ENCODE measurements at places on chromosomes 2 and 18.
A peak's percentile ranks its signal among the peaks of the same experiment; 100 is the strongest.

- no peak for DNase-seq
Measured at GRCh38 chr2:25159949-25160348, 8.4 kb downstream of the POMC start.

- DNase-seq = peak; percentile 52
Measured at GRCh38 chr18:25457601-25458000, 105.6 kb upstream of the ZNF521 start.

DNA sequence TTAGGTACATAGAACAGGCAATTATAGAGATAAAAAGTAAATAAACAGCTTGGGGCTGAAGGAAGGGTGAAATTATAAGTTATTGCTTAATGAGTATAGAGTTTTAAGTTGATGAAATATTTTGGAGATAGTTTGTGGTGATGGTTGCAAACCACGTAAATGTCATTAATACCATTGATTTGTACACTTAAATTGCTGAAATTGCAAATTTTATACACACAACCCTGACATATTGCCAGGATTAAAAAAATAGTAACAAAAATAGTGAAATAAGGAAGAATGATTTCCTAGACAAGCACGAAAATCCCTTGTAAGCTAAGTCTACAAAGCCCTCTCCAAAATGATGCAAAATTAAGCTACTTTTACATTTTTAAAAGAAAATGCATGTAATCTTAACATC lies 46.2 kb upstream of the RAB6D start:
- no peak for DNase-seq

DNA sequence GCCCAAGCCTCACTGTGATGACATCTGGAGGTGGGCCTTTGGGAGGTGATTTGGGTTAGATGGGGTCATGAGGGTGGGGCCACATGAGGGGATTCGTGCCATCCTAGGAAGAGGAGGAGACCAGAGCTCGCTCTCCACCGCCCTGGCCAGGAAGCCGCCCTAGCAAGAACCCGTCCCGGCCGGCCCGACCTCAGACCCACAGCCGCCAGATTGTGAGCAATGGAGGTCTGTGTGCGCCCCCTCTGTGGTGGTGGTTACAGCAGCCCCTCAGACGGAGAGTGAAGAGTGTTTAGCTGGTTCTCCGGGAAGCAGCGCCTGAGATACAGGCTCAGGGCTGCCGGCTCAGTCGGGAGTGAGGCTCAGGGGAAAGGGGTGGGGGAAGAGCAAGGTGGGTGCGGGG lies 83.3 kb downstream of the RTP5 start:
- DNase-seq = no peak

GRCh38 chr2:10119601-10120157 lies 2.9 kb upstream of the RRM2 start:
- DNase-seq = no peak

- DNase-seq = peak; percentile 65
Measured at GRCh38 chr2:198296665-198297308, 492.4 kb downstream of the PLCL1 start.

GRCh38 chr18:72283148-72283925 lies 260.8 kb downstream of the CBLN2 start:
- no peak for DNase-seq

GRCh38 chr18:76142611-76143010 lies 352.4 kb downstream of the ZNF516 start:
- DNase-seq = no peak

- no peak for DNase-seq
Measured at GRCh38 chr18:52992041-52992440, 652.0 kb downstream of the DCC start.

- DNase-seq = no peak
Measured at GRCh38 chr2:177031438-177032180, 181.0 kb upstream of the HNRNPA3 start.

- DNase-seq = no peak
Measured at GRCh38 chr18:7366597-7366996, 135.7 kb downstream of the LRRC30 start.

DNA sequence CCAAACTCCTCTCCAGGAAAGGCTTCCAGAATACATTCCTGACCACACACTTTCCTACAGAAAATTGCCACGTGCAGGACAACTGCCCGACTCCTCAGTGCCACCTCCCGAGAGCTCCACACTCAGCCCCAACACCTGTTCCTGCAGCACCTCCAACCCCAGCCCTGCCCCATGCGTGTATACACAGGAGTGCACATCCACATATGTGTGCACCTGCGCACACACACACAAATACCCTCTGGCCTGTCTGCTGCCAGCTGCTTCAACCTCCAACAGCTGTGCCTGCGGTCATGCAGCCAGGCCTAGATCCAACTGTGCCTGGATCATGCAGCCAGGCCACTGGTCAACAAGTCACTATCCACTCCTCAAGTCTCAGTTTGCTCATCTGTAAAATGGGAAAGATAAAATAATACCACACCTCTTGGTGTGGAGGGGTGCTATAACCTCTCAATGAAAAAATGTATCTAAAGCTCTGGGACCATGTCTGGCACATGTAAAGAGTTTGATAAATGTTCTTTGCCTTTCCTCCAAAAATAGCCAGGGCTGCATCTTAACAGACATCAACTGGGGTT lies 152.1 kb upstream of the ID2 start:
- no peak for DNase-seq

- DNase-seq = no peak
Measured at GRCh38 chr2:135299165-135299564, 231.9 kb downstream of the ZRANB3 start.

DNA sequence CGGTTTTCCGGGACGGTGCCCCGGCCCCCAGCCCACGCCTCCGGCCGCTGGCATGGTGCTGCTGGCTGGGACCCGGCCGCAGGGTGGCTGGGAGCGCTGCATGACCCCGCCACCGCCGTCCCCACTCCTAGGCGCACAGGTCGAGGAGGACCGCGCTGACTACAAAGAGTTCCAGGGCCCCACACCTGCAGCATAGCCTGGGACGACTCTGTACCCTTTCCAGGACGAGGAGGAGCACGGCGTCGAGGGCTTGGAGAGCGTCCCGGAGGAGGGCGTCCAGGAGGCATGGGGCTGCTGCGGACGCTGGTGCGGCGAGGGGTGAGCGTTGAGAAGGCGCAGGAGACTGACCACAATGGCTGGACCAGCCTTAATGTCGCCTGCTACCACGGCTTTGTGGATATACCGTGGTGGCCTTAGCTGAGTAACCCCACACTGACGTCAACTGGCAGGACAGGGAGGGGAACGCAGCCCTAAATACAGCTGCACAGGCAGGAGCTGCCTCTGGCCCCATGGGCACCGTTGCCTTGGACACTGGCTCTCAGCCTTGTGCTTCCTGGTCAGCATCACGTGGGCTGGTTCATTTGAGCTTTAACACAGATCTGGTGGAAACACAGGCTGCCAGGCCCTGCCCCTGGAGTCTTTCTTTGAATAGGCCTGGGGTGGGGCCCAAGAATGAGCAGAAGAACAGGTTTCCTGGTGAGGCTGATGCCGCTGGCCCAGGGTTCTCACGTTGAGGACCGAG lies 40.9 kb upstream of the TRIM43B start:
- peak; percentile 6 for DNase-seq

DNA sequence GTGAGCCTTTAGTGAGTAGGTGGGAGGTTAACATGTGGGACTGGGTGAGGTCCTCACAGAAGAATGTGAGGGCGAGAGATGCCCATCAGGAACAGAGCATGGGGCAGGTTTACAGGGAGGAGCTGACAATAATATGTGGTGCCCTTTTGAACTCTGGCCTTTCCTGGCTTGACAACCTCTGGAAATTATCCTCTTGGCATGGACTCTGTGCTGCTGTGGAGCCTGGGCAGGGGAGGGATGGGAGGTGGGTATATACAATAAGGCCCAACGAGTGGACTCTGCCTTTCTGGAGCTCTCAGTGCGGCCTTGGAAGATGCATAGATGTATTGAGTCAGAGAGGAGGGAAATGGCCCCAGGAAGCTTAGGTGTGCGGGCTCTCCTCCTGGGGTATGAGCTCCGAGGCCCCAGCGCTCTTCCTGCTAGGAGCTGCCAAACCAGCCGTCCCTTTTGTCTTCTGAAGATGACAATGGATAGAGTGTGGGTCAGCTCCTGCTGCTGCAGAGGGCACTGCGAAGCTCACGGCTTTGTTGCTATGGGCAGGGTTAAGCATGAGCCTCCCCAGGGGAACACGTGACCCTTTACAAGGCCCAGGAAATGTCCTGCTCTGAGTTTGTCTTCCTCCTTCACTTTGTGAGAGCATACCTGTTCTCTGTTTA lies 8.7 kb upstream of the PSD4 start:
- DNase-seq = no peak

DNA sequence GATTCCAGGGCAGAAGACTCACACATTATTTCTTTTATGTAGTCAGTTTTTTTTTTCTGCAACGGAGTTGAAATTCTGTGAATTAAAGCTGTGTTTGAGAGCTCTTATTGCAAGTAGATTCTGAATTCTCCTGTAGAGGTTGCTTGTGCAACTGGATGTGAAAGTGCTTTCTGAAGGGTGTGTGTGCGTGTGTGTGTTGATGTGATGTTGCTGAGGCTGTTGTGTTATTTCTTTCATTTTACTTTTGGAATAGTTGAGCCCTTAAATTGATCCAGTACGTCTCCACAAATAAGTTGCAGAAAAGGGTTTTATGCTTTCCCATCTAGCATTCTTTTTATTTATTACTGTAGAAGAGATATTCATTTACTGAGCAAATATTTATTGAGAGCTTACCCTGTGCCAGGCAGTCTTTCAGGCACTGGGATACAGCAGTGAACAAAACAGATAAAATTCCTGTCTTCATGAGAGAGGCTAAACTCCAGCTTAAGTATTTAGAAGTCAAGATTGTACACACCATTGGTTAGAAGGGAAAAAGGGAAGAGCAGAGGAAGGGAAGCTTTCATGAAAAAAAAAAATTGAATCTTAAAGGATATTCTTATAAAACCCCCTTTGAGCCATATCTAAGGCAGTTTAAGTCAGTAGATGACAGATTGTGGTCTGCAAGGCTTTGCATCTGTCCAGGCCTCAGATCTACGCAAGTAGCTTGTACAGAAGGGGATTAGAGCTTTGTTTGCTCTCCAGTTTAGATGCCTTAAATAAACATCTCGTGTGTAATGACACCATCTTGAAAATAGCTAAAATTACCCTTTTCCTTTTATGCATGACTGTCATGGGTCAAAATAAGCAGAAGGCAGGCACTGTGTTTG lies 58.2 kb downstream of the MYO1B start:
- DNase-seq = no peak

- DNase-seq = no peak
Measured at GRCh38 chr2:15918761-15919356, 21.5 kb upstream of the MYCN start.

DNA sequence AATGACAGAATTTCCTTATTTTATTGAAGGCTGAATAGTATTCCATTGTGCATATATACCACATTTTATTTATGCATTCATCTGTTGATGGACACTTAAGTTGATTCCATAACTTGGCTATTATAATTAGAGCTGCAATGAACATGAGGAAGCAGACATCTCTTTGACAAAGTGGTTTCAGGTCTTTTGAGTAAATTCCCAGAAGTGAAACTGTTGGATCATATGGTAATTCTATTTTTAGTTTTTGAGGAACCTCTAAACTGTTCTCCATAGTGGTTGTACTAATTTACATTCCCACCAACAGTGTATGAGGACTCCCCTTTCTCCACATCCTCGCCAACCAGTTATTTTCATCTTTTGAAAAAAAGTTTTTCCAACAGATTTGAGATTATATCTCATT lies 77.5 kb downstream of the TMEM200C start:
- DNase-seq = no peak

- peak; percentile 25 for DNase-seq
Measured at GRCh38 chr18:44093253-44093652, 587.4 kb upstream of the SETBP1 start.

DNA sequence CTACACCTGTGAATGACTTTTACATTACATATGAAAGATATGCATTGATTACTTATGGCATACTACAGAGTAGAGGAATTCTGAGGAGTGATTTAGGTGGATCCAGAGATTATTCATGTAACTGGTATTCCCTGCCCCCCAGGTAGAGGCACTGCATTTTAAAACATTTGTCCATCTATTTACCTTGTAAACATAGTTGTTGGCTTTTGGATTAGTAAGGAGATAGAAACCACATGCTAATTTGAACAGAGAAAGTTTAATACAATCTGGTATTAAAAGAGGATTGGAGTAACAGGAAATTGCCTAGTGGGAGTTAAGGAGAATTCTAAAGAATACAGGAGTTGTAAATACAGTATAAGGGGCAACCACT lies 15.9 kb downstream of the GALNT3 start:
- DNase-seq = no peak

GRCh38 chr2:127032621-127033020 lies 74.3 kb downstream of the BIN1 start:
- DNase-seq = peak; percentile 21

GRCh38 chr2:232478571-232479340 lies 8.9 kb downstream of the ECEL1 start:
- no peak for DNase-seq

DNA sequence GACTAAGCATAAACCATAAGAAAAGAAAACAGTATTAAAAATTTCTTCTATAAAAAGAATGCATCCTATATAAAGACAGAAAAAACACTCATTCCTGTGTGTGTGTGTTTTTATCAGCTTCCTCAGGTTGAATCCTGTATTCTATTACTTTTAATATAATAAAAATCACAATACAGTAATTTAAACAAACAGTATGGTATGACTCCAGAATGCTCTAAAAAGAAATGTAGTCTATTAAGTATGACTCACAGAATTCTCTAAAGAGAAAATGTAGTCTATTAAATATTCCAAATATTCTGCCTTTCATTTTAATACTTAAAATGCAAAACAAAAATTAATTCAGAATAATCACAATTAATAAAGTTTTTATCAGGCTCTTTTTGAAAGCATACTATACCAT lies 19.8 kb downstream of the CCDC88A start:
- DNase-seq = no peak

GRCh38 chr2:10792660-10793400 lies 19.8 kb downstream of the PDIA6 start:
- no peak for DNase-seq

DNA sequence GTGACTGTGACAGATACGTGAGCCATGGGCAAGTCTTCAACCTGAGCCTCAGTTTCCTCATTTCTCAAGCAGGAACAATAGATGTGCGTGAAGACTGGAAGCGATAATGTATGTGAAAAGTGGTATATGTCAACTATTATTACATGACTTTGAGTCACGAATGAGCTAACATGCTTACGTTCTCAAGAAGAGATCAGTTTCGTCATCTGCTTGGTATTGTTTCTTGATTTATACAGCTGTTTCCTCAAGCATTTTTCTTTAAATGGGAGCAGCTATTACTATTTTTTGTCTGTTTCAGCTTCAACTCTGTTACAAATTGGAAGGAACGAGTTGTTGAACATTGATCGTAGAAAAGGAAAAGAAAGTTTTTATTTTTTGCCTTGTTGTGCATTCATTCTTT lies 48.5 kb upstream of the THOC1 start:
- peak; percentile 18 for DNase-seq

DNA sequence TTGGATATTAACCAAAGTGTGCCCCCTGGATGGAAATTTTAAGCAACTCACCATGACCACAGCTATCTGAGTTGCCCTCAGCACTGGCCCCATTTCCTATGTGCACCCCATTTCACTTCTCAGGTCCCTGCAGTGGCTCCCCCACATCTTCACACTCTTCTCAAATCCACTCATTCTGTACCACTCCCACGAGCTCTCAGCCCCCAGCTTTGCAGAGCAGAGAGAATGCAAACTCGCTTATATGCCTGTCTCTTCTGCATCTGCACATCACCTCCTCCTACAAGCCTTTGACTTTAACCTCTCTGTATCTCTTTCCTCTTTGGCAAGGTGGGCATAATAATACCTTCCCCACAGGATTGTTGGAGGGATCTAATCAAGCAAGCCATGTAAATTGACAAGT lies 46.2 kb downstream of the DPYSL5 start:
- no peak for DNase-seq

- no peak for DNase-seq
Measured at GRCh38 chr2:126889496-126890135, 9.1 kb upstream of the TEX51 start.

- DNase-seq = peak; percentile 10
Measured at GRCh38 chr2:138180692-138181386, 216.6 kb downstream of the HNMT start.
